ACHN (cell line): ENCODE measurements at places on chromosomes 5 and 9.

GRCh38 chr9:3906437-3907213 is 380.8 kb upstream of the RFX3 start:
- peak; percentile 79 for DNase-seq

DNA sequence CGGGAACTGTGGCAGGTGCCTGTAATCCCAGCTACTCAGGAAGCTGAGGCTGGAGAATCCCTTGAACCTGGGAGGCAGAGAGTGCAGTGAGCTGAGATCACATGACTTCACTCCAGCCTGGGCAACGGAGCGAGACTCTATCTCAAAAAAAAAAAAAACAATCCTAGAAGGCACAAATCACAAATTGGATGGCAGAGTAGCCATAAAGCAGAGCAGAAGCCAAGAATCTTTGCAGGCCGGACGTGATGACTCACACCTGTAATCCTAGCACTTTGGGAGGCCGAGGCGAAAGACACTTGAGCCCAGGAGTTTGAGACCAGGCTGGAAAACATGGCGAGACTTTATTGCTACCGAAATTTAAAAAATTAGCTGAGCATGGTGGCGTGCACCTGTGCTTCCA is 9.2 kb upstream of the FUBP3 start:
- peak; percentile 55 for DNase-seq

- DNase-seq = no peak
These were observed 95.7 kb downstream of the INSL6 start for GRCh38 chr9:5089737-5090136.

DNA sequence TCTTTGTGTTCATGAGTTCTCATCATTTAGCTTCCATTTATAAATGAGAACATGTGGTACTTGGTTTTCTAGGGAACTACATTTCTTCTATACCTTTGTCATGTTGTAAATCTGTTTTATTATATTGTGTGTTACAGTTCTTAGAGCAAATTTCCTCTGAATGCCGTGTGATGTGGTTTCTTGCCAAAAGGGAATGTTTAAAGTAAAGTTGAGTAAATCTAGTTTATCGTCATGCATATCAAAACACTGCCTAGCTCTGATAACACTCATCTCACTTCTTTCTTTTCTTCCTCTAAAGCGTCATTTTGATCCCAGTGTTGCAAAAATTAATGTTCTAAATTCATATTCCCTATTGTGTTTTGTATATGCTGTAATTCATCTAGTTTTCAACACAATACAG is 295.4 kb upstream of the HAPLN1 start:
- no peak for DNase-seq

- no peak for DNase-seq
These were observed 123.9 kb downstream of the SV2C start for GRCh38 chr5:76207120-76207519.

- DNase-seq = no peak
These were observed 27.7 kb upstream of the CTSL start for GRCh38 chr9:87698069-87698809.

DNA sequence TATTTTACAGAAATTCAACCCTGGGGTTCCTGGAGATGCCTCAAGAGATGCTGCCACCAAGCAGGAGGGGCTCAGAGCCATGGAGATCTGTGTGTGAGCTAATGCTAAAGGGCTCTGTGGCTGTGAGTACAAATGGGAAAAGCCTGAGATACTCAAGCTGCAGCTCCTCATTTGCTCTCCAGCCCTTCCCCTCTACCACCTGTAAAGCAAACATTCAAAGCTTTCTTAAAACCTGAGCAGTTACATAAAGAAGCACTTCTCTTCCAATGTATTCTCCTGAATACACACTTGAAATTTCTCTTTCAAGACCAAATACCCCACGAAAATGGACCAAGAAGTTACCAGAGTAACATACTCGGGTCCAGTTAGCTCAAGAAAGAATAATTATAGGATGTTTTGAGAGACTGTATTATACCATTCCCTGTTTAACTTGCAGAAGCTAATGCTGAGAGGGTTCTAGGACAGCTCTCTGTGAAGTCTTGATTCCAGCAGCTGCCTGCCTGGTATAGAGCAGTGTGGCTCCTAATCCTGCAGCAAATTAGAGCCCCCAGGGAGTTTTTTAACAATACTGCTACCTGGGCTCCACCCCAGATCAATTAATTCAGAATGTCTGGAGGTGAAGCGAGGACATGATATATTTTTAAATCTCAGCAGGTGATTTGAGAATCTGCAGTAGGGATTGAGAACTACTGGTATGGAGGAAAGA is 21.1 kb downstream of the RGS7BP start:
- DNase-seq = no peak
